ENCODE measurements at places on chromosomes 1 and 21. TPM values are rescaled to one million over a fixed set of nuclear protein-coding genes. Genes with fewer than 3 reads are reported as not detected.

Gene CCDC17
- 8.3 TPM for polyA plus RNA-seq

Gene AGTRAP
- polyA plus RNA-seq: 9.5 TPM

Gene CFHR1
- polyA plus RNA-seq: not detected

Gene EBNA1BP2
- polyA plus RNA-seq: 39.7 TPM

DNA sequence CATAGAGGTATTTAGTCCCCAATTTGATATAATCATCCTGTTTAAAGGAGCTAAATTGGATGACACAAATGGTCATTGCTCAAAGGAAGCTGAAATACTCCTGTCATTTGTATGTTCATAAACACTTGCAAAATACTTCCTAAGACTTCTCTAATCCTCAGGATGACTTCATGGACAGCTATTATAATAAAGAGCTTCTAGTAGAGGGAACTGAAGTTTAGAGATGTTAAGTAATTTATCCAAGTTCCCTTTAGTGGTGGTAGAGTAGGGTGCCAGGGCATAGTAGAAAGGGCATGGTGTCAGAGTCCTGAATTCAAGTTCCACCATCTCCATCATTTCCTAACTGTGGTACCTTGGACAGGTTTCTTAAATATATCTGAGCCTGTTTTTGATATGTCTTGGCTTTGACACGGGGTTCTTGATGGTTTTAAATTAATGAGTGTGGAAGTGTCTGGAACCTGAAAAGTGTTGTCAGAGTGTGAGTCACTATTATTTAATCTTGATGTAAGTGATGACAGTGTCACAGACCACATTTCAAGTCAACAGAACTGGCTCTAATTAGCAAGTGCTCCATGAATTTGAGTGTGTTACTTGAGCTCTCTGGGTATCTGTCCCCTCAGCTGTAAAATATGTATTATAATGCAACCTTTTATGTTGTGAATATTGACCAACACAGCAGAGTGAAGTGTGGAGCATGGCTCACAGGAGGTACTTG, 12.1 kb upstream of the GBP6 start:
- no peak for DNase-seq
- H3K4me3 ChIP-seq: no peak overlapping the region
- H3K36me3 ChIP-seq: no peaks in the 10 kb centered on the region
- no peaks in the 10 kb centered on the region for H3K4me1 ChIP-seq

GRCh38 chr1:234755449-234755863, 145.5 kb upstream of the IRF2BP2 start:
- no peaks in the 10 kb centered on the region for H3K36me3 ChIP-seq
- H3K4me3 ChIP-seq: no peak overlapping the region
- no peak for DNase-seq
- no peak overlapping the region for H3K27ac ChIP-seq

- DNase-seq: no peak
- no peak overlapping the region for H3K4me3 ChIP-seq
- no peaks in the 10 kb centered on the region for H3K36me3 ChIP-seq
- H3K27me3 ChIP-seq: no peaks in the 10 kb centered on the region
Measured at GRCh38 chr1:92826792-92827191, 5.0 kb upstream of the RPL5 start.

DNA sequence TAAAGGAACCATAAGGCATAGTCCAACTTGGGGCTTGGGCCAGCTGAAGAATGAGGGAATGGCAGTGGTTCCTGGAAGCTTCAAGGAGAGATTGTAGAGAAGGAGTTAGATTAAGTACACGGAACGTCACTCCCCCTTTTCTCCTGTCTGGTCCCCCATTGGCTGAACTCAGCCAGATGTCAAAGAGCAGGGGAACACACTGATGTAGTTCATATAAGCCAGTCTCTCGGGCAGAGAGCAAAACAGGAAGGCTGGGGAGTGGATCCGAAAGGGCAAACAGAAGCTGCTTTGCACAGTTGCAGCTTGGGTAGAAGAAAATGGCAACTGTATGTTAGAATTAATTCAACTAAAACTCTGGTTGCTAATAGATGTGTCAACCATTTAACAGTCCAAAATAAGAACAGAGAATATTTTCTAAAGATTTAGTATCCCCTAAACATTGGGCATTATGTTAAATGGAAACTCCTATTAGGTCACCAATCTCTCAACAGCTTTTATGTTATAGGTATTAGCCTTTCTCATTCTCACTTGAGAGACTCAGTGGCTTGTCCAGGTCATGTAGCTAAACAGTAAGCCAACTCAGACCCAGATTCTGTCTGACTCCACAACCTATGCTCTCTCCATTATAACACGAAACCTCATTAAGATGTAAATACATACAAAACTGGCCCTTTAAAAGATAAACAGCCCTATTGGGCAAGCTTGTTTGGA, 600.7 kb upstream of the USP24 start:
- H3K27me3 ChIP-seq: no peaks in the 10 kb centered on the region
- no peak overlapping the region for H3K27ac ChIP-seq
- no peaks in the 10 kb centered on the region for H3K36me3 ChIP-seq
- no peak overlapping the region for H3K4me3 ChIP-seq

GRCh38 chr1:47785561-47786271, 211.5 kb downstream of the TRABD2B start:
- no peak overlapping the region for H3K4me3 ChIP-seq
- no peak overlapping the region for H3K27ac ChIP-seq
- DNase-seq: peak; percentile 12
- H3K4me1 ChIP-seq: no peaks in the 10 kb centered on the region
- no peaks in the 10 kb centered on the region for H3K27me3 ChIP-seq

DNA sequence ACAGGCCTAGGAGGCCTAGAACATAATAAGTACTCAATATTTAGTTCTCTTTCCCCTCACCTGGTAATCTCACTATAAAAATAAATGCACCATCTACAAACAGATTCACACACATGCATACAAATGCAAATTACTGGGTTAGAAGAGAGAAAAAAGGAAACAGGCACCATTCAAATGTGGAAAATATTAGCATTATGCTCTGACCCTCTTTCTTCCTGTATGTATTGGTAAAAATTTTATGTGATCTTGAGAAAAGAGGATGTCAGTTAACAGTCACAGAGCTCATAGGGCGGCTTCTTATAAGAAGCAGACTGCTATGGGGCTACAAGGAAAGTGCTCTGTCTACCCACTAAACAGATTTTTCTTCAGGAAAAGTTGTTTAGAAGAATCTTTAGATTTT, 565.4 kb downstream of the LMO4 start:
- DNase-seq: no peak
- H3K27me3 ChIP-seq: no peaks in the 10 kb centered on the region
- no peak overlapping the region for H3K4me3 ChIP-seq
- H3K4me1 ChIP-seq: no peaks in the 10 kb centered on the region
- no peaks in the 10 kb centered on the region for H3K36me3 ChIP-seq

GRCh38 chr1:110508028-110508940, 10.7 kb downstream of the KCNA10 start:
- H3K4me1 ChIP-seq: no peaks in the 10 kb centered on the region
- H3K4me3 ChIP-seq: no peak overlapping the region
- H3K36me3 ChIP-seq: no peaks in the 10 kb centered on the region

- DNase-seq: no peak
- no peaks in the 10 kb centered on the region for H3K36me3 ChIP-seq
- H3K4me1 ChIP-seq: no peaks in the 10 kb centered on the region
- no peak overlapping the region for H3K27ac ChIP-seq
Measured at GRCh38 chr1:39199593-39199992, 4.9 kb upstream of the MACF1 start.

GRCh38 chr1:197961933-197962332, 44.8 kb downstream of the LHX9 start:
- no peak for DNase-seq
- H3K4me1 ChIP-seq: no peaks in the 10 kb centered on the region
- H3K4me3 ChIP-seq: no peak overlapping the region
- H3K36me3 ChIP-seq: no peaks in the 10 kb centered on the region

DNA sequence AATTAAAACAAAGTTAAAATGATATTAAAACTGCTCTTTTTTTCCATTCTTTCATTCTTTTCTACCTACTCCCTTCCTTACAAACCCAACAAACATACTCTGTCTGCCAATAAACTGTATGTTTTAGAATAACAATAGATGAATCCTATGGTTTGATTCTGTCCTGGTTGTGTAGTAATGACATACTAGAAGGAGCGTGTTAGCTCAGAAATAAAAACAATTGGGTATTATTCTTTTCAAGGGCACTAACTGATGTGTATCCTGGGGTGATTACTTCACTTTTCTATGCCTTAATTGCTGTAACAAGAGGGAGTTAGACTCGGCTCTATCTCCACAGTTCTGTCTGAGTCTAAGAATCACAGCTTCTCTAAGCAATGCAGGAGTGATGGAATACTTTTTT, 194.4 kb downstream of the GIPC2 start:
- DNase-seq: no peak
- H3K4me1 ChIP-seq: peaks cover 2% of the 10 kb centered on the region

GRCh38 chr21:37079211-37079824, 6.3 kb downstream of the TTC3 start:
- no peaks in the 10 kb centered on the region for H3K36me3 ChIP-seq
- H3K4me1 ChIP-seq: peaks cover 6% of the 10 kb centered on the region

Data from small intestine (tissue), 16 donors.